ENCODE measurements at places on chromosomes 4 and X.

DNA sequence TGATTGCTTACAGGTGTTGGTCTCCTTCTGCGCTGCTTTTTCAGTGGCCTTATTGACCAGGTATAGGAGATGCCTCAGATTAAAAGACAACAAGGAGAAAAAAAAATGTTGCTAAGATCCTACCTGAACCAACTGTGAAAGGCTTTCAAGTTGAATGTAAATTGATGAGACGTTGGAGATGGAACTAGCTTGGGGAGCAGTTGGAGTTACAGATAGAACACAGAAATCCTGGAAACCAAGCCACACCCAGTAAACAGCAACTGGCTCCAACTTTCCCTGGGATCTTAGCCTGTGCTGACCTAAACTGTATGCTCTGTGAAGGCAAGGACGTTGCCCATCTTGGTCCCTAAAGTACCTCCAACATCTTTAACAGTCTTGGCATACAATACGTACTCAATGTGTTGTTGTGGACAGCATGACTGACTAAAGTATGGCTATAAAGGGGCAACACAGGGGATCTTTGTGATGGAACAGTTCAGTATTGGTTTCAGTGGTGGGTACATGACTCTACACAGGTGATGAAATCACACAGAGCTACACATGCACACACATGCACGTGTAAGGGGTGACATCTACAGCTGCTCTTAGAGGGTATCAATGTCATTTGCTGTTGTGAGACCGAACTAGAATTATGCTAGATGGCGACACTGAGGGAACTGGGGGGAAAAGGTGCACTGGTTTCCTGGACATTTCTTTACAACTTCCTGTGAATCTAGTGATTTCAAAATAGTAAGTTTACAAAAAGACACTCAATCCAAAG, 22.3 kb downstream of the GAB3 start:
- DNase-seq, result no peak

GRCh38 chr4:12519426-12519825, 964.7 kb downstream of the RAB28 start:
- DNase-seq, result no peak

- no peak for DNase-seq
Measured at GRCh38 chr4:41323706-41324105, 67.0 kb downstream of the UCHL1 start.

- no peak for DNase-seq
Measured at GRCh38 chr4:123412091-123412505, 15.5 kb downstream of the SPRY1 start.

GRCh38 chr4:39255266-39255665, 72.9 kb downstream of the WDR19 start:
- no peak for DNase-seq

DNA sequence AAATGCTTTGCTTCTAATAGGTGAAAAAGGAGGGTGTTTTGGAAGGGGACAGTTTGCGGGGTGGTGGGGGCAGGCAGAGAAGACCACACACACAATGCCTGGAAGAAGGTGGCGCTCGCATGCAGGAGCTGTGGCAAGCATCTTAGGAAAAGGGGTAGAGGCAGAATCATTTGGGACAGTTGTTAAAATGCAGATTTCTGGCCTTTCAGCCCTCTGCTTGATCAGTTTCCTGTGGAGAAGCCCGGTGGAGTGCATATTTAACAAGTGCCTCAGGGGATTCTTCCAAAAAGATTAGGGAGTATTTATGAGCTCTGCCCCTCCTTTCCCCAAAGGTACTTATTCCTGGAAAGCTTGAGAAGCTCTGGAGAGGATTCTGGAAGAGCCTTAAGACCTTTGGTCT, 4.8 kb downstream of the NOCT start:
- DNase-seq, result no peak

- DNase-seq, result no peak
Measured at GRCh38 chrX:128622296-128622695, 570.1 kb upstream of the ACTRT1 start.

DNA sequence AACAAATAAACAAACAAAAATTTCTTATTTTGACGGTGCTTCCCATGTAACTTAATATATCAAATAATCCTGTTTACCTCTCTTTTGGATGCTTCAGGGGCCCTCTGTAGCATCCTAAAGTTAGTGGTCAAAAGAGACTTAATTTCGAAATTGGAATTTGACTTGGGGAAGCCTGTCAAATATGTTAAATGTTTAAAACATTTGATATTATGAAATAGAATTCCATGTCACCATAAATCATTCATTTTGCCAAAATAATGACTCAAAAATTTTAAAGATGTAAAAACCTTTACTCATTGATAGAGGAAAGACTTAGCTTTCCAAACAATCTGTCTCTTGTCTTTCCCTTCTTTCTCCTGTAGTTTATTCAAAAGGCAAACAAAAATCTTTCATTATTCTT, 20.6 kb upstream of the TEX13A start:
- no peak for DNase-seq

GRCh38 chrX:97050392-97050791, 166.7 kb downstream of the RPA4 start:
- DNase-seq, result no peak

DNA sequence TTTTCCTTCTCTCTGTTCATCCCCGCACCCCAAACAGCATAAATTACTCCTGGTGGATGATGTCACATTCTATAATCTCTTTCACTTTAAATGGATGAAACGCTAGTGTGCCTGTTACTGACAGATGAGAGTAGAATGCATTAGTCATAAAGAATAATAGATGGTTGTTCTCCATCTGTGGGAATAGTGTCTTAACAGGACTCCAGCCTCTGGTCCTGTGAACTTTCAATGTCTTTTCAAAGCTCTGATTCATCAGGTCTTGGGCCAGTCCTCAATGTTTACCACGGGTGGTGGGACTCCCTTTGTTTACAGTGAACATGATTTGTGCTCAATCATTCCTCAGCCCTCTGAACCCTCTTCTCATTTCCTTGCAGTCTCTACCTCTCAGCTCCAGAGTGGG, 182.6 kb downstream of the GABRB1 start:
- no peak for DNase-seq

DNA sequence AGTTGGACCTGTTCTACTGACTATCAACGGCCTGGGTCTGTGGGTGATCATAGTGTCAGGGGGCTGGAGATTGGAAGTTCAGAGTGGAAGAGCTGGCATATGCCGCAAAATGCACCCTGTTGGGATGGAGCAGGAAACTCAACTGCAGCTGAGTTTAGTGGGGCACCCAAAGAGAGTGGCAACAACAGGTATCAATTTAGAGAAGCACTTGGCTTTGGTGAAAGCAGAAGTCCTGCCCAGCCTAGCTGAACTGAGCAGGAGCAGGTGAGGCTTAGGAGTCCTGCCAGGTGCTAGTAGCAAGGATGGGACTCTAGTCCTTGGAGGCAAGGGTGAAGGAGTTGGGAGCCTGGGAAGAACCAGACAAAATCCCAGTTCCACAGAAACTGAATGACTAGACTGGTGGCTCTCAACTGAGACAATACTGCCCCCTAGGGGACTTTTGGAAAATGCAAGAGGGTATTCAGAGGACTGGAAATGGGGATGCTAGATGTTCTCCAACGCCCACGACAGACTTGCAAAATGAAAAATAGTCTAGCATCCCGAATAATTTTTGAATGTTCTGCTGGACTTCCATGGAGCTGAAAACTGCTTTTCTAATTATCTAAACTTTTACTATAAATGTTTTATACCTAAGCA, 49.4 kb downstream of the RTL9 start:
- no peak for DNase-seq

GRCh38 chr4:189002475-189002874, 863.2 kb downstream of the TRIML1 start:
- no peak for DNase-seq

DNA sequence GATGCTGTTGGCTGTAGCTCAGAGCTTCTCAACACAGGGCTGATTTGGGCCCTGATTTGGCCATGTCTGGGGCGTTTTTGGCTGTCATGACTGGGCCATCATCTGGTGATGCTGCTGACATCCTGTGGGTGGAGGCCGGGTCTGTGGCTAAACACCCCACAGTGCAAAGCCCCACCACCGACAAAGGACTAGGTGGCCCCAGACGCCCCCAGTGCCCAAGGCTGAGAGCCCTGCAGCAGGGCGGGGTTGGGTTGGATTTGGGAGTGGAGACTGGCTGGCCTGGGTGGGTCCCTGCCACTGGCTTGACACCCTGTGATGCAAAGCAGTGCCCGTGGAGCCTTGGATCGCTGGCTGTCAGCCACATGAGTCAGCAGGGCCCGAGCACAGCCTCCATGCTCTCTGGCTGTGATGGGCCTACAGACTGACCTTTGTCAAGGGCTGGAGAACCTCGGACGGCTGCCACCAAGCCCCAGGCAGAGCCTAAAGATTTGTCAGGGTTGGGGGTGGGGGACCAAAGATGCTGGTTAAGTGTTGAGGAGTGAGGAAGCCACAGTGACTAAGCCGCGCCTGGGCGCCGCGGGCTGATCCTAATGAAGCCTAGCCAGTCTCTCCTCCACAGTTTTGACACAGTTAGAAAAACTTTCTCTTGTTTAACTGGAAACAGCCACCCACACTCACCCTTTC, 28.3 kb downstream of the CYTL1 start:
- DNase-seq, result no peak

GRCh38 chr4:5619913-5620625, 88.3 kb downstream of the EVC2 start:
- no peak for DNase-seq

DNA sequence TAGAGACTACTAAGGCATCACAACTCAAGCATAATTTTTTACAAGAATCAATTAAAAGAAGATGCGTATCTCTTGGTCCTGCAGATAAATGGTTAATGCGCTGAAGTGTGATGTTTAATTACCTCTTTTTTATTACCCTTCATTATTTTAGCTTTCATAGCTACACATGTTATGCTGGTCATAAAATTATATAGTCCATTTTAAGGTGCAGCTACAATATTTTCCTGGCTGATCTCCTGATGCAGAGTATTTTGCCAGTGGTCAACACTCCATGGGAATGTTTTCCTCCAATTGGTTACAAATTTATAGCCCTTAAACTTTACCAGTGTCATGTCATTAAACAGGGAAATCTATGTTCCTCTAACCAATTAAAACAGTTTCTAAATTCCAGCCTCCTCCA, 1617.2 kb downstream of the PCDH7 start:
- DNase-seq, result no peak

GRCh38 chr4:25799522-25799921, 63.3 kb downstream of the SEL1L3 start:
- DNase-seq, result no peak

GRCh38 chr4:57071326-57071725, 38.9 kb downstream of the IGFBP7 start:
- DNase-seq, result no peak

GRCh38 chr4:78058591-78059523, 1.7 kb downstream of the FRAS1 start:
- no peak for DNase-seq

DNA sequence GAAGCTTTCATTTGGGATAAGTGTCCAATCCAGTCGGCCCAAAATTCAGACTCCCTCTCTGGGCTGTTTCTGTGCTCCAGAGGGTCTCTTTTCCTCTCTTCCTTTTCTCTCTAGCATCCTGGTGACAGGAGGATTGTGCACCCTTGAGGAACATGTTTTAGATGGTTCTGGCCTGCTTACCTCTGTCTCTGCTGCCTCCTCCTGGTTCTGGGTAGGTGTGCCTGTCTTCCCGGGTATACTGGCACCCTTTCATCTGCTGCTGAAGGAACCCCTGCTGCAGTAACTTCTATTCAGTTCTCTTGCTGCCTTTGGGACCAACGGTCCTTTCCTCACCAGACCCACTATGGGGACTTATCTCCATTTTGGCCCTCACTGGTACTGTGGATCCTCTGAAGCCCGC, 53.2 kb downstream of the HMGB2 start:
- no peak for DNase-seq
